HS-27A (cell line): ENCODE measurements at places on chromosomes 6 and 20.

GRCh38 chr20:23082846-23083552, 3.1 kb downstream of the CD93 start:
- DNase-seq, result no peak

DNA sequence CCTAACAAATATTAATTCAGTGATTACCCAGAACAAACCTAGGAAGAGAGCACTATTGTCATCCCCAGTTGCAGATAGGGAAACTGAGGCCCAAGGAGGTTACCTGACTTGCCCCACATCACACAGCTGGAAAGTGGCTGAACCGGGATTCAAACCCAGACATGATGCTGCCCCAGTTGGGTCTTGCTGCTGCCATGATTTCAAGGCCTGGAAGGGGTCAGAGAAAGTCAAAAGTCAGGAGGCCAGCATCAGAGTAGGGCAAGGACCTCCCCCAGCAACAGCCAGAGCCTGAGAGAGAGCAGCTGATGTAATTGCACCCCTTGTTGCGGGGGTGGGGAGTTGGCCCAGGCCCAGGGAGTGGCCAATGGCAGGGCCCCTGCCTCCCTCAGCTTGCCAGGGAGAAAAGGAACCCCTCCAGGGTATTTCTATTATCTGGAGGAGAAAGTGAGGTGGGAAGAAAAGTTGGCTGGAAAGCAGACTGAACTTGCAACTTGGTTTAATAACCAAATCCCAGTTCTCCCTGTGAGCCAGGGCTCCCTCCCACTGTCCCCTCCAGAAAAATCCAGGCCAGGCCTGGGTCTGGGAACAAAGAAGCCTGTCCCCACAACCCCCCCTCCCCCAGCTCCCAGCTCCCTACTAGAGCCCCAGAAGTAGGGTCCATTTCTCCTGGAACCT, 83.6 kb downstream of the MRPL14 start:
- DNase-seq, result no peak

- DNase-seq, result no peak
Measured at GRCh38 chr6:122869437-122870024, 80.5 kb downstream of the SMPDL3A start.

GRCh38 chr6:141501616-141502015, 631.1 kb upstream of the GJE1 start:
- no peak for DNase-seq

DNA sequence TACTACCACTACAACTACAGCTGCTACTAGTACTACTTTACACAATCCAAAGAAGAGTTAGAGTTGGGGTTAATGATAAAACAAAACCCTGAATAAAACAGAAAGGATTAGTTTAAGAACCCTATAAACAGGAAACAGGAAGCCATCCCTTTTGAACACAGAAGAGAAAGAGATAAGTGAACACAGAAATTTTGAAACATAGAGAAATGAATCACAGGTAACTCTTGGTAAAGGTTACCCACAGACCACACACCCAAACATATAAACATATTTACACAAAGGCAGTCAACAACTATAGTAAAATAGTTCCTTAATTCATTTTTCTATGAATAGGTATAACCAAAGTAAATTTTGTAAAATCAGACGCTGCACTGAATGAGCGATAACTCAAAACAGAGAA, 98.1 kb downstream of the RNGTT start:
- DNase-seq, result no peak

DNA sequence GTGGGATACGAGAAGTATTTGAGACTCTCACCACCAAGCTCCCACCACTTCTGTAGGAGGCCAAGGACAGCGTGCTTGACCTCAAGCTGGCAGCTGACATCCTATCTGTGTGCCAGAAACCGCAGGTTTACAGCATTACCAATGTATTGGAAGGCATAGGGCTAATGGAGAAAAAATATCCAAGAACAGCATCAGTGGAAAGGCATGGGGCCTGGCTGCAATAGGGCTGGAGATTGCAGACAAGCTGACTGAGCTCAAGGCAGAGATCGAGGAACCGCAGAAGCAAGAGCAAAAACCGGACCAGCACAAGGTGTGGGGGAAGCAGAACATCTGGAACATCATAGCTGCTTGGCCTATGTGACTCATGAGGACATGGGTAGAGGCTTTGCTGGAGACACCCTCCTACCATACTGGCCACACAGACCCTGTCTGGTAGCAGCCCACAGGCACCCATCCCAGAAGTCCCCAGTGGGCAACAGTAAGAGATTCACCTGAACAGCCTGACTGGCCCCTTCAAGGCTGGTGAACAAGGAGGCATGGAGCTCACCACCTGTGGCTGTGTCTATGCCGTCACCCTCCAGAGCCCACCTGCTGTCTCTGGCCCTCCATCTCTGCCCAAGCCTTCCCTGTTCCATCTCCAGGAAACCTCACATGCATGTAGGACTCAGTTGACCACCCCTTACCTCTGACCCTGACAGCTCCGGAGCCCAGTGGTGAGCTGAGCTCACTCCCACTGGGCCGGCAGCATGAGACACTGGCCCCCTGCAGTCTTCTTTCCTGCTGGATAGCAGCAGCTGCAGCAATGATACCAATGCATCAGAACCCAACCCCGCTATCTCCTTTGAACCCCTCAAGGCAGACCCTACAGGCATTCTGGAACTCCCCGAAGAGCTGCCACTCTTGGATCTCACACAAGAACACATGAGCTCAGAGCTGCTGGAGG, 171.1 kb downstream of the KIF6 start:
- DNase-seq, result no peak

- DNase-seq, result no peak
Measured at GRCh38 chr6:28725890-28726348, 197.9 kb downstream of the TRIM27 start.

DNA sequence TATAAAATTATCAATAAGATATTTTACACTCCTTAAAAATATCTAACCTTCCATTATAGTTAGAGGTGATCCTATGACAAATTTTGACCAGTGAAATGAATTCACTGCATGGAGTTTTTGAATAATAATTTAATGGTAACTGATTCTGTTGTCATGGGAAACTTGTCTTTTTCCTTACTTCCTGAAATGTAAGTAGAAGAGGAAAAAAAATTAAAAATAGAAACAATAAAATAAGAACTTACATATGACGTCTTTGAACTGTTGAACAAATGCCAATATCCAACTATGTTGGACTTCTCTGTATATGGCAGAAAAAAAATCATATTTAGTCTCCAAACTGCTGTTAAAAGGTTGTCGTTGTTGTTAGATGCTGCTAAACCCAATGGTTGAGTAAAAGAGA, 26.3 kb downstream of the PPP1R14C start:
- DNase-seq, result no peak

DNA sequence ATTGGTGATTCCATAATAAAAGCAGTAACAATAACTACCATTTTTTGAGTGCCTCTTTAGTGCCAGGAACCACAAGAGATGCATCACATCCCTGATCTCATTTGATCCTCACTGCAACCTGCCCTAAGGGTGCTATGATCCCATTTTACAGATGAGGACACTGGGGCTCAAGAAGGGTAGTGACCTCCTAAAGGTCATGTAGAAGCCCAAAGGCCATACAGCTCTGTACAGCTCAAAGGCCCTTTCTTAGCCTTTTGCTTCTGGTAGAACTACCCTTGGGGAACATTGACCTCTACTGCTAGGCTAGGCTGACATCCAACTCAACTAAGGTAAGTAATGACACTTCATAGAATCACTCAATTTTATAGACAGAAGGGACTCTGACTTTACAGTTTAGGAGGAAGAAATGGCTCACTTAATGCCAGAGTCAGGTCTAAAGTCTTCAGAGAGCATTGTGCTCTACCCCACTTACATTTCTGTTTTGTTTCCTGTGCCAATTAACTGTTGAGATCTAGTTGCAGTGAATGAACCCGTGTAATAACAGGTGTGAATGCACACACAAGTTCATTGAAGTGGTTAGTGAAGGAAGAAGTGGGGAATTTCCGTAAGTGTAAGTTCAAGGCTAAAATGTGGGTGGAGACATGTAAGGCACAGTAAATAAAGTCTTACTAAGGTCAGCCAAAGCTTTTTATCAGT, 10.7 kb downstream of the SLC9A8 start:
- DNase-seq, result no peak

DNA sequence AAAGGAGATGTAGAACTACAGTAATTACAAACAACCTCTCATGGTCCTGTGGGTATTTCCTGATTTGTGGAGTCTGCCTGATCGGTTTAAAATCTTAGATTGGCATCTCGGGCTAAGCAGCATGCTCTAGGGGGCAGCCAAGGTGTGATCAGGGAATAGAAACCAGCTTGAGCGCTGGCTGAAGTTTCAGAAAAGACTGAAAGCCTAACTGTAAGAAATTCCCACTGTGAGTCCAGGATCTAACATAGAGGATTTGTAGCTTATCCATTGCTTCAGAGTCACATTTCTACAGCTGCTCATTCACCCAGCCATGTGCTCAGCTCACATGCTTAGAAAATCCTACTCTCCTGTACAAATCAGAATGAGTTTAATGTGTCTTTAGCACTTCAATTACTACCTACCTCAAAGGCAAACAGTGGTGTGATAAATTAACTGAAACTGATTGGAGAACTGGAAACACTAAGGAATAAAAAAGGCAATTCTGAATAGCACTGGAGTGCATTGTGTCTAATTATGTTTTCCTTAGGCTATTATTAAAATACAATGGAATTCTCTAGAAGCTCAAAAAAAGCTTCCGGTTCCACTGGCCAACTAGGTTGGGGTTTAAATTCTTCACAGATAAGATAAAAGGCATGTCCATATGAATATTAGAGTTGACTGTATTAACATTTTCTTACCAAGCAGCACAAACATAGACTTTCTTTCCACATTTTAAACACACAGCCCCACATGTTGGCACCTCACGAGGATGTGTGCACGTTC, 73.8 kb upstream of the MPC1 start:
- no peak for DNase-seq

GRCh38 chr20:53330601-53331140, 263.0 kb downstream of the ZNF217 start:
- DNase-seq, result no peak

- DNase-seq, result no peak
Measured at GRCh38 chr6:126341126-126341525, 1.2 kb downstream of the CENPW start.

DNA sequence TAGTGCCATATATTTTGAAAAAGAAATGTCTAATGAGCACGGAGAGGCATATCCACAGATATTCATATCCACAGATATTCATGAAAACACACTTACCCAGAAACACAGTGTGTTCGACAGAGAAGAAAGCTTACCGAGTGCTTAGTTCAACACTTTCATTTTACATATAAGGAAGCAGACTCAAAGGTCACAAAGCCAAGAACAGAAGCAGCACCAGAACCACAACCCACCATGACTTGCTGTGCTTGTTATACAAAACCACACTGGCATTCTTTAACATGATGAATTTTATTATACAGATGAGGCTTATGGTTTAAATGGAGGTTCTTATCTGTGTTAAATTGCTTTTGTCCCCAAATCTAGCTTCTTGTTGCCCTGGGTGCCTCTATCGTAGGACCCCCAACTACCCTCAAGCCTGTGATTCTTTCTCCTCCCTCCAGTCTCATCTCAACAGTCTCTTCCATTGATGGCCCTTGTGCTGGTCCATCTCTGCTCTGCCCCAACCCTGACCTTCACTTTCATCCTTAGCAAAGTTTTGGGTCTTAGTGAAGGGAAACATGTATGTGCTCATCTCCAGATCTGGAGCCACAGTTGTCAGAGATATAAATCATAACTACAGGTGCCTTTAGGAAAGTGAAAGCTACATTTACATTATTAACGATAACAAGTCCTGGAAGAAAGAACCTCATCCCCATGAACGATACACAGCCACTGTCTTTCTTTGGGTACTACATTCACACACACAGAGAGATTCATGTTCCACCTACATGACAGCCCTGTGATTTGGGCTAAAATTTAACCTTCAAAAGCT, 40.0 kb downstream of the SF3B5 start:
- no peak for DNase-seq

- DNase-seq, result no peak
Measured at GRCh38 chr6:80276861-80277260, 170.4 kb downstream of the BCKDHB start.

GRCh38 chr6:55176958-55177357, 2.6 kb downstream of the HCRTR2 start:
- DNase-seq, result no peak

- DNase-seq, result no peak
Measured at GRCh38 chr20:1493536-1493935, 2.3 kb upstream of the SIRPB2 start.

DNA sequence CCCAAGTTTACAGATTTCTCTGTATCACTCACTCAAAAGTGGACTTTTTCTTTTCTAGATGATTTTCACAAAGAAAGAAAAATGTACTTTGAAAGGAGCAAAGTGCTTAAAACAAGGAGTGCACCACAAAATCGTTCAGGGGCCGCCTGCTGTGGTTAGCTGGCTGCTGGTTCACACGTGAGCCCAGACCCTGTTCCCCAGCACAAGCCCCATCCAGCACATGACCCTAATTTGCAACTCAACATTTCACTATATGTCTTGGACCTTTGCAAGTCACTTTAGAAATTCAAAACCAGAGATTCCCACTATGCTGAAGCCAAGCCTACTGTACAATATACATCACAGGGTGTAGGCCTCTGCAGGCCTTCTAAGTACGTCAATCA, 95.5 kb upstream of the NHSL1 start:
- no peak for DNase-seq

- no peak for DNase-seq
Measured at GRCh38 chr20:33549229-33549999, 59.5 kb downstream of the CBFA2T2 start.

DNA sequence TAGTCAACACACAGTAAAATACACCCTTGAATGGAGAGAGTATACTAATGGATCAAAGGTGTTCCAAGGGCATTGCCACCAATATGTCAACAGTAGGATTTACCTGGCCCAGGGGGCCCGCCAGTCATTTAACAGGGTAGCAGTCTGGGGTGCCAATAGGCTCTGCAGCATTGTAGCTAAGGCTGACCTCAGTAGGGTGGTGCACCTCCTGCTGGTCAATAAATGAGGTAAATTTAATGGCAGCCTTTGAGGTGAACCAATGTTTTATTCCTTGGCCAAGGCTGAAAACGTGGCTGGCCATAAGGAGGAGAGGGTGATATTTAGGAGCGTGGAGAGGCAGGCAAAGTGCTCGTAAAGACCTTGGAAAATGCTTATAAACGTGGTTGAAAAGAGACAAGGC, 147.2 kb downstream of the RPS12 start:
- DNase-seq, result no peak

DNA sequence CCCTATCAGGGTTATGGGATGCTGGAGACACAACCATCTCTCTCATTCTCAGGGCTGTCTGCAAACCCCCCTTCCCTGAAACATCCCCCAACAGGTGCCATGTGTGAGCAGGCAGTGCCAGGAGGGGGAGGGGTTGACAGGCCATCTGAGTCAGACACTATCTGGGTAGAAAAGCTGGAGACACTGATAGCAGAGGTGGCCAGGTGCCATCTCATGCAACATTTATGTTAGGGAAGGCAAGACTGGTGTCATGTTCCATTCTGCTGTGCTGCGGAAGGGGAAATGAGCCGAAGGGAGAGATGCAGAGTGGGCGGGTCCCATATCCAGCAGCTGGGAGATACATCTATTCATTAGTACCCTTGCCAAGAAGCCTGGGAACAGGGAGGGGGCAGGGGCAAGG, 3.5 kb downstream of the LHFPL5 start:
- DNase-seq, result no peak

DNA sequence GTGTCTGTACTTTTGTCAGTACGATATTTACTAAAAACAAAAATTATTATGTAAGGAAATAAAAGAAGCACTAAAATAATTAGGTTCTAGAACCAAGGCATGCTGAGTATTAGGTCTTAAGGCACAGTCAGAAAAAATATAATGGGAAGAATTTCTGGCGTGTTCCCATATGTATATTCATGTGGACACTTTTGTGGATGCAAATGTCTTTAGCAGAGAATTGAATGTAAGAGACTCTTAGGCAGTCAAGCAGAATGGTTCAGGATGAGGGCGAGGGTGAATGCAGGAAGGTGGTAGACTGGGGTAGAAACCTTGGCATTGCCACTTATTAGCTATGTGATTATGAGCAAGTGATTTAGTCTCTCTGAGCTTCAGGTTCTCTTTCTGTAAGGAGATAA, 71.5 kb downstream of the SASH1 start:
- no peak for DNase-seq
